Fibroblast of the aortic adventitia (primary cell): ENCODE measurements at places on chromosomes 1 and 21.

DNA sequence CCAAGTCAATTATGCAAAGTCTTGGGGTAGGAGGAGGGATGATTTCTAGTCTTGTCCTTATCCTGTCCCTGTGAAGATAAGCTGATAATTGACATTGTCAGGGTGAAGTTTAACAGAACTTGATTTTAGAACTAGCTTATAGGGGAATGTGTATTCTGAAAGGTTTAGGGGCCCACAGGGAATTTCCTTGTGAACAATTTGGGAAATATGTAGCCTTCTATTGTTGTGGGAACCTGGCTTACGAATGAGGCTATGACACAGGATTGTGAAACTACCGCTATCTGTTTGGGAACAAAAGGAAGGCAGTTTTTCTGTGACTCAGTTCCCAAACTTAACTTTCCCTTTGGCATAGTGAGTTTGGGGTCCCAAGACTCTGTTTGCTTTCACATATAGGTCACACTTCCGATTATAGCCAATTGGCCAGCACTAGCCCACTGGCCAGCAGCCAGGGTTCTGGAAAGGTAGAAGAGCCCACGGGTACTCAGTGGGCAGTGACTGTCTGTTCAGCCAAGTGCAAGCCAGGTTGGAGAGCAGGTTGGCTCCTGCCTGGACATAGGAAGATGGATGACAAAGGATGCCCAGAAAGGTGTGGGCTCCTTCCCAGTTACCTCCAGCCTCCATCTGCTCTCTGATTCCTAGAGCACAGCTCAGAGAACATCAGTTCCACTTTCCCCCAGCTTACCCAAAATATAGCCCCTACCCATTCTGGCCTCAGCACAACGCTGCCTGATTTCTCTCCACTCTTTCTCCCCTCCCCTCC, 35.5 kb downstream of the H3-3A start:
- DNase-seq: peak; percentile 99

DNA sequence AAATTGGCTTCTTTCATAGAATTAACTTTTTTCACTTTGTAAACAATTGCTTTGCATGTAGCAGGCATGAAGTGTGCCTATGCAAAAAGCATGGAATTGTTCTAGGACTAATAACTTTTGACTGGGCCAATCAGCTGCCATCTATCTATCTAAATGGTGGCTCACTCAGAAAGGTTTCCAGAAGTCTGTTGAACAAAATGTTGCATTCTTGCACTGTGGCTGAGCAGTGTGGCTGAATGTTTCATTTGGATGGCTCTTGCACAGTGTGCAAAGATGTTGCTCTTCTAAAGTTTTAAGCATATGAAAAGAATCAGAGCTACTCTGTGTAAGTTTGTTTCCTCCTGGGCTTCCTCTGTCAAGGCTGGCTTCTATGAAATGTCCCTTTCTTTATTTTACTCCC, 213.5 kb downstream of the KCTD3 start:
- DNase-seq: no peak

DNA sequence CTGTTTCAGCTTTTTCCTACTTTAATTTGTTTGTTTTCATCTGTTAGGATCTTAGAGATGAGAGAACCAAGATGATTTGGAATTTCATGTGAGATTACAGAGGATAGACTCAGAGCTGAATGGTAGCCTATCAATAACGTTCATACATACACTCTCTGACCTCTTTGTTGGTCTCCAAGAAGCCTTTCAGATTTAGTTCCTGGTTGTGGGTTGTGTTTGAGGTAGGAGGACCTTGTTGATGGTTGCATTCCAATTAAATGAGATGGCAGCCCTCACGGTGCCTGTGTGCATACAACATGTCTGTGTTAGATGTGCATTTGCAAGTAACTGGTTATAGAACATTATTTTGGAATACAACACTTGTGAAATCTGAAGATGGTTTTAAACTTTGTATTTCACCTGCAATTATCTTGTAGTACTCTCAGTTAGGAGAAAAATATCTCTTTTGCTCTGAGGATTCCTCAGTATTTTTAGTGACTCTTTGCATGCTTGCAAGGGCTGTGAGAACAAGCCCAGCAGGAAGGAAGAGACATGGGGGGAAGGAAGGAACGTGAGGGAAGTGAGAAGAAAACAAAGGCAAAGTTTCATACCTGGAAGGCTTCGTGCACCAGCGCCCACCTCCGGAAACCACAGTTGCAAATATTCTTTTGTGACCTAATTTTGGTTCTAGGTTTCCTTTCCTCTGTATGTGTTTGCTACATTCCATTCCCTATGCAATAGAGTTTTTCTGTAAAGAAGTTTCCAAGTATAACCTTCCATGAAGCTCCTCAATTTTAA, 291.8 kb downstream of the DISC1 start:
- DNase-seq: peak; percentile 37

GRCh38 chr1:200306944-200307754, 102.7 kb downstream of the ZNF281 start:
- peak; percentile 62 for DNase-seq

DNA sequence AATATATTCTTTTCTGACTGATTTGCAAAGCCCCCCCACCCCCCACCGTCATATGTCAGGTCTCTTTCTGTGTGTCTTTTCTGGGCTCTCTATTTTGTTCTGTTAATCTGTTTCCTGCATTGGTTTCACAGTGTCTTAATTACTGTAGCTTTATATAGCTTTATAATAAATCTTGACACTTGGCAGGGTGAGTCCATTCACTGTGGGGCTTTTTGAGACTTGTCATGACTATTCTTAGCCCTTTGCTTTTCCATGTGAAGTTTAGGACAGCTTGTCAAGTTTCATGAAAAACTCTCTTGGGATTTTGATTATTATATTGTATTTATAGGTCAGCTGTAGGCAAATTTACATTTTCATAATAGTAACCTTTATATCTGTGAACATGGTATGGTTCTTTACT, 50.4 kb downstream of the MIGA1 start:
- DNase-seq: no peak

- DNase-seq: no peak
These were observed 298.2 kb downstream of the SPATA17 start for GRCh38 chr1:217929213-217929885.

- peak; percentile 38 for DNase-seq
These were observed 5.6 kb upstream of the ZNF496 start for GRCh38 chr1:247337250-247337746.

- no peak for DNase-seq
These were observed 81.0 kb downstream of the PDE9A start for GRCh38 chr21:42734323-42734971.

- DNase-seq: no peak
These were observed 15.8 kb downstream of the TP73 start for GRCh38 chr1:3668148-3668547.

DNA sequence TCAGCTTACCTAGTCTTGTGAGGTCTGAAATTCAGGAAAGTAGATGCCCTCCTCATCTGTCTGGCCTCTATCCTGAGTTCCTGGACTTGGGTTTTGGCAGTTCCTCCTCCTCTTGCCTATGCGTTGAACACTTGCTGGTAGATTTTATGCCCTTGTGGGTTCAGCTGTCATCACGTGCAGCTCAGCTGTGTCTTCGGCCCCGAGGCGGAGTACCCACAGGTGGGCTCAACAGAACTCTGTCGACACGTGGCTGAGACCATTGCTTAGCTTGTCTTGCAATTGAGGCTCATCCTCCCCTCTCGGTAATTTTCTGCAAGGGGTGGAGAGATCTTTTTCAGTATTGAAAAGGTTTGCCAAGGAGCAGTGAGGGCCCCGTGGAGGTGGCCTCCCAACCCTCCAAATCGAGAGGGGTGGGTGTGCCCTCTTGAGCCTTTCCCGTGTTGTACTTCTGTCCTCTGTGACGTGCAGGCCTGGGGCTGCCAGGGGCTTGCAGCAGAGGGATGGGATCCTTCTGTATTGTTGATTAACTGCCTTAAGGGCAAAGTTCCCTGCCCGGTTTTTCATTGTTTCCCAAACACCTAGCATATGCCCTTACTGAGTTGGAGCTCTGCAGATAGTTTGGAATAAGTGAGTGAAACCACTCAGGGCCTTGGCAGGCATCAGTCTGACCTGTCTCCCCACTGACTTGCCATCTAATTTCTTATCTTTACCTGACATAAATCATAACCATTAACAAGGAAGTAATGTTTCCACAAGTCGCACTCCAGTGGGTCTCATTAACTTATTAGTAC, 2.9 kb downstream of the CENPS start:
- DNase-seq: no peak

DNA sequence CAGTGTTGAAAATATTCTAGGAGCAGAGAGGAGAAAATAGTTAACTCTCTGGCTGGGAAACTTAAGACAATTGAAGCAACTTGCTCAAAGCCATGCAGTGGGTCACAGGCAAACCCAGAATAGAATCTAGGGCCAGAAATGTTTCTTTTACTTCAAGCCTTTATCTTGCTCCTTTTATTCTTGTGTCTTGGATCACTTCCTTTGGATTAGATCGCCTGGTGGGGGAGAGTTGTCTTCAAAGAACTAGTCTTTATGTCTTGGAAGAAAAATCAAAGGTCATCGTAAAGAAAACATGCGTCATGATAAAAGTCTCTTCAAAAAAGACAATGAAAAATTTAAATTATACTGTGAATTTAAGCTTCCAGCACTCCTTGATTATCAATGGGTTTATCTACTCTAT, 493.6 kb upstream of the USP24 start:
- peak; percentile 86 for DNase-seq
